Activated T-cell treated with anti-CD3 and anti-CD28 coated beads, Interleukin-2, amount 50 U/mL, for 24 hours (primary cell): ENCODE measurements at places on chromosomes 12 and 14.

DNA sequence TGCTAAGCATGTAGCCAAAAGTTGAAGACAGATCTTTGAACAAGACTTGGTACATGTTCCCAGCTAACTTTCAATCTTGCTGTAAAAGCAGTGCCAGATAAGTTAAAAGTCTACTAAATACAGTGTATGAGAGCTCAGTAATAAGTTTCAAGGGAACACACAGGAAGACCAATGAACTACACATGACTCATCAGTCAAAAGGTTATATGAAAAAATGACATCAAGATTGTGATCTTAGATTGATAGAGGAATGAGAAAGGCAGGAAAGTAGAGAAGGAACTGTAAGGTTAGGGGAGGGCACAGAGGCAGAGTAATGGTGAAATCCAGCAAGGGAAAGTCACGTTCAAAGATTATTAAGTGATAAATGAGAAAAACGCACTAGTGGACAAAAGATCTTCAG is 249.9 kb upstream of the FLRT2 start:
- DNase-seq: no peak

GRCh38 chr12:77814386-77814785 is 16.3 kb upstream of the NAV3 start:
- no peak for DNase-seq

GRCh38 chr14:32594766-32595165 is 265.7 kb downstream of the AKAP6 start:
- DNase-seq: no peak

GRCh38 chr12:20620261-20620660 is 74.9 kb upstream of the SLCO1C1 start:
- no peak for DNase-seq
